ENCODE measurements at places on chromosomes 3 and 15.

DNA sequence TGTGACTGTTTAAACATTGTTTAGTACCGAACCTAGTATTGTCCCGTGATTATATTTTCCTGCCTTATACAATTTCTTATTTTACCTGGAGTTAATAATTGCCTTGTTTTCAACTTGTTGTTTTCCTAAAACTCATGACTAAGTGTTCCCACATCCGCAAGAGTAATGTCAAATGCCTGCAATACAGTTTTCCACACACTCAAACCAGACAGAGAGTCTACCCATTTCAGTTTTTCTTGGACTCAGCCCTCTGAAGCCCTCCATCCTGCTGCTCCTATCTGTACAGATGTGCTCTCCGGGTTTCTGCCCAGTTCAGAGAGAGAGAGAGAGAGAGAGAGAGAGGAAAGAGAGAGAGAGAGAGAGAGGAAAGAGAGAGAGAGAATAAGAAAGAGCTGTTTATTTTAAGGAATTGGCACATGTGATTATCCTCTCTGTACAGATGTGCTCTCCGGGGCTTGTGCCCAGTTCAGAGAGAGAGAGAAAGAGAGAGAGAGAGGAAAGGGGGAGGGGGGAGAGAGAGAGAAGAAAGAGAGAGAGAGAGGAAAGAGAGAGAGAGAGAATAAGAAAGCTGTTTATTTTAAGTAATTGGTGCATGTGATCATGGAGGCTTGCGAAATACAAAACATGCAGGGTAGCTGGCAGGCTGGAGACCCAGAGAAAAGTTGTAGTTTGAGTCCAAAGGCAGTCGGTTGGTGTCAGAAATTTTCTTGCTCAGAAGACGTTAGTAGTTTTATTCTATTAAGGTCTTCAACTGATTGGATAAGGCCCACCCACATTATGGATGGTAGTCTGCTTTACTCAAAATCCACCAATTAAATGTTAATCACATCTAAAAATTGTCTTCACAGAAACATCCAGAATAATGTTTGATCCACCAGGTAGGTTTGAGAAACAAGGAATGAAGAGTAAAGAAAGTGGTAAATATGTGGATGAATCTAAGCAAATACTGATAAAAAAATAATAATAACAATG lies 104.1 kb upstream of the GOLGA8J start:
- no peak for DNase-seq

DNA sequence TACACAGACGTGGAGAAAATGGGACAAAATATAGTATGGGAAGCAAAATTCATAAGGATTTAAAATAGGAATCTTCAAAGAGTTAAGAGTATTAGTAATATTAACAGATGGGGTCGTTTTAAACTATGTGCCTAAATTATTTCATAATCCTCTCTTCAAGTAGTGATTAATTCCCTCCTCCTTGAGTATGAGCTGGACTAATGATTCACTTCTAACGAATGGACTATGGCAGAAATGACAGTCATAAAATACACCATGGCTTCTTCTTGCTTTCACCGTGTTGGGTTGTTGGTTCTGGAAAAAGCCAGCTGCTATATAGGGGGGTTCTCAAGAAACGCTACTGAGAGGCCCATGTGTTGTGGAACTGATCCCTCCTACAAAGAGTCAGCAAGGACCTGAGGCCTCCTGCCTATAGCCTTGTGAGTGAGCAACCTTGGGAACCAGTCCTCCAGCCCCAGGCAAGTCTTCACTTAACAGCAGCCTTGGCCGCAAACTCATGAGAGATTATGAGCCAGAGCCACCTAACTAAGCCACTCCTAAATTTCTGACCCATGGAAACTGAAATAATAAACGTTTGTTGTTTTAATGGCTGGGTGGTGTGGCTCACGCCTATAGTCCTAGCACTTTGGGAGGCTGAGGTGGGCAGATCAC lies 64.8 kb upstream of the ABHD2 start:
- no peak for DNase-seq

DNA sequence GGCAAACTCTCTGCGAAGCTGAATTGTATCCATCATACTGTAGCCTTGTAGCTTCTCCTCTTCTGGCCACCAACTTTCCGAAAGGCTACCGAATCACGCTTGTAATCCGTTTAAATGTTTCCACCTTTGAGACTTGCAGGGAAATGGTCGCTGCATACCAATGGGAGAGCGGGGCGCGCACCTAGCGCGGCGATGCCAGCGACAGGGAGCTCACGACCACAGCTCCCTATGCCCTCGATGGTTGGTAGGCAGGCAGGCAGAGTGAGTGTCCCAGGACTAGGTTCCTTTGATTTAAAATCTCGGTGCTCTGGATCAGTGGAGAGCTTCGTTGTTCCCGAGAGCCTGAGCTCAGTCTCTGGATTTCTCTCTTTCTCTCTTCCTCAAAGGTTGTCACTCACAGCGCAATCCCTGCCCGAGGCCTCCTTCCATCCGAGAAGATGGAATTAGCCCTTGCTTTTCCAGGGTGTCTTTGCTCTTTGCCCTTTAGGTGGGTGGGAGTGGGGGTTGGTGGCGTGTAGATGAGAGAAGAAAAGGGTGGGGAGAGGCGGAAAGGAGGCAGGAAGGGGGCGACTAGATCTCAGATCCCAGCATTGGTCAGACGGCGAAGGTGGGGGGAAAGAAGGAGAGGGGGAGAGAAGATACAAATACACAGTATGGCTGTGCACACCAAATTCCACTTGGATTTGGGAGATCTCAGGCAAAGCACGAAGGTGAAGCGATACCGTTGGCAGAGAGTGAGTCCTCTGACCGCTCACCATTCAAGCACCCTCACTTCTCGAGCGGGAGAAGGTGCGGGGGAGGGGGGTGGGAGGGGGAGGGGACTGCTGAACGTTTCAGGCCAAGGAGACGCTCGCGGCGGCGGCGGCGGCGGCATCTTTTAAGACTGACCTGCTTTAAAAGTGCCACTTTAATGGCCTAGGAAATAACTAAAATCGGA lies at the start of gene SLITRK3:
SLITRK3 (minus strand) TSS at position 745 of the 937 bp plus-strand sequence. CDS start 5,554 bp downstream, outside the sequence.
- DNase-seq = no peak

DNA sequence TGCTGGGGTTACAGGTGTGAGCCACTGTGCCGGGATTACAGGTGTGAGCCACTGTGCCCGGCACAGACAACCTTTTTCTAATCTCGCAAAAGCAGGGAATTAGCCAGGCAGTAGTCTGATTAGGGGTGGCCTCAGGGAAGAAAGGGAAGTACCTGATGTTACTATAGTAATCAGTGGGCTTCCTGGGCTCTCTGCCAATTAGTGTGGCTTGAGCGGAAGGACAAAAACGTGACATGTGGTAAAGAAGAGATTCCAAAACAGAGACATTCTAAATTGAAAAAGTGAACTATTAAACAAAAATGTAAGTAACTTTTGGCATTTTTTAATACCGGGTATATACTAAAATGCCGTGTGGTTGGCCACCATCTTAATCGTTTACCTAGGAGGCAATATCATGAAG lies 48.1 kb downstream of the CFAP20DC start:
- DNase-seq = peak; percentile 15

DNA sequence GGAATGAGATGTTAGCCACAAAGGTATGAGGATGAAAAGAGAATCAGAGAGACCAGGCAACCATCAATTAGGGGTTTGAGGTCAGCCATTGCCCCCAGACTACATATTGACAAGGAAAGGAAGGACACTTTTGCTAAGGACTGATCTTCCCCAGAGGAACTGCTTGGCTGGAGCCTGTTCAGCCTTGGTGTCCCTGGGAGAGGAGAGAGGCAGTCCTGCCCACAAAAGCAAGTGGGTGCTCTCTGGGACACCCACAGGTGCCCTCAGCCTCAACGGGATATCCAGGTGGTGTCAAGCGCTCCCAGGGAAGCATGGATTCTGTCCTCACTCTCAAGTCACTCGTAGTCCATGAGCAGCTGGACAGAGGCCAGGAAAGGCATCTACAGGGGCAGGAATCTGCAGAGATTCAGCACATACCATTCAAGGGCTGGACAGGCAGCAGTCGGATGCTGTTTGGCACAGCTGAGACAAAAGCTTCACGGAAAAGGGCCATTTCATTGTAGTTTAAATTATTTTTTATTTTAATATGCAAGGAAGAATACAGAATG lies 166.2 kb downstream of the UACA start:
- DNase-seq = no peak

- no peak for DNase-seq
These were observed 631.7 kb upstream of the CCDC54 start for GRCh38 chr3:106745344-106746168.

- DNase-seq = no peak
These were observed 101.2 kb downstream of the RFTN1 start for GRCh38 chr3:16412192-16412800.

- no peak for DNase-seq
These were observed 118.4 kb downstream of the NR2F2 start for GRCh38 chr15:96448923-96449322.

Measured in CD4-positive, alpha-beta T cell treated with Interferon alpha-2 for 1 hour (primary cell).